ENCODE measurements at places on chromosomes 12 and 14. TPM values are rescaled to one million over a fixed set of nuclear protein-coding genes. Genes with fewer than 3 reads are reported as not detected.

Gene NUAK1
- not detected for total RNA-seq

Gene TAS2R8
- total RNA-seq, result not detected

Gene P3H3
- 1.3 TPM for total RNA-seq

GRCh38 chr12:40055228-40055579 is 50.7 kb downstream of the SLC2A13 start:
- no peak for DNase-seq

GRCh38 chr12:115010324-115010995 is 326.5 kb upstream of the TBX3 start:
- no peak for DNase-seq

DNA sequence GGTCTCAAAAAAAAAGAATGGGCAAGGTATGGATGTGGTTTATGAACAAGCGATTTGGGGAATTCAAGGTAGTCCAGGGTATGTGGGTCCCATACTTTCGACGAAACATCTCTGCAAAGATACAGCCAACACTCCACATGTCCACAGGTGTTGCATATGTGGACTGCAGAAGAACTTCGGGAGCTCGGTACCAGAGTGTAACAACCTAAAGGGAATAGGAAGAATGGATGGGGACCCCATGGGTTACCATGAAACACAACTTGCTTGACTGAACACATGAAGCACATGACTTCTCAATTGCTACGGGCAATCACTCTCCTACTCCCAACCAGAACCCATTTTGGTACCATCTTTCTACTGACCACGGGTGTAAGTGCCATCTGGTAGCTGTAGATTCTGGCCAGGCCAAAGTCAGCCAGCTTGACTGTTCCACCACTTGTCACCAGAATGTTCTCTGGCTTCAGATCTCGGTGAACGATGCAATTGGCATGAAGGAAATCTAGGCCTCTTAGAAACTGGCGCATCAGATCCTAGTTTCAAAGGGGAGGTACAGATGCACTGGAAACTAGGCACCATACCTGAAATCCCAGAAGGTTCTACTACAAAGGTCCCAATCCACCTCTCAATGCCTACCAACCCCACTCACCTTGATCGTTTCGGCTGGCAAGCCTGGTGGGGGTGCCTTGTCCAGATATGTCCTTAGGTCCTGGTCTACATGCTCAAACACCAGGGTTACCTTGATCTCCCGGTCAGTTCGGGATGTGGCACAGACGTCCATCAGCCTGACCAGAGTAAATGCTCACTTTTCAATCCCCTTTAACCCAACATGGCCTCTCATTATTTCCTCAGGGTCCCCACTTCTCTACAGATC is 1.3 kb downstream of the CDK4 start:
- DNase-seq, result no peak

Data from activated CD4-positive, alpha-beta T cell treated with anti-CD3 and anti-CD28 coated beads for 36 hours (primary cell).